ENCODE measurements at places on chromosomes 16 and 17.

GRCh38 chr16:61295311-61295710 is 740.9 kb downstream of the CDH8 start:
- no peak for DNase-seq

DNA sequence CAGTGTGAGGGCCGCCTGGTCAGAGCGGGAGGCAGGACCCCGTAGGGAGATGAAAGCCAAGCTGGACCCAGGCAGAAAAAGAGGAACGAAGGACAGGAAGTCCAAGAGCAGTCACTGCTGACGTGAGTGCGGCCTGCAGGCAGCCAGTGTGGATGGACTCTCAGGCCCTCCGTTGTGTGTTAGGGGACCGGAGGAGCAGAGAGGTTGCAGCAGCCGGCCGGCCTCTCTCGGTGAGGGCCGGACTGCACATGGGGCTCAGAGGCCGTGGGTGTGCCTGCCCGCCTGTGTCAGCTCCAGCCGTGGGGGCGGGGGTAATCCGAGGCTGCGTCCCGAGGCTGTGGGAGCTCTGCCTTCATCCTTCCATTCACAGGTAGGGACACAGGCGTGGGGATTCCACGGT is 67.4 kb downstream of the JPH3 start:
- no peak for DNase-seq

GRCh38 chr16:15942931-15943690 is 6.3 kb upstream of the ABCC1 start:
- no peak for DNase-seq

DNA sequence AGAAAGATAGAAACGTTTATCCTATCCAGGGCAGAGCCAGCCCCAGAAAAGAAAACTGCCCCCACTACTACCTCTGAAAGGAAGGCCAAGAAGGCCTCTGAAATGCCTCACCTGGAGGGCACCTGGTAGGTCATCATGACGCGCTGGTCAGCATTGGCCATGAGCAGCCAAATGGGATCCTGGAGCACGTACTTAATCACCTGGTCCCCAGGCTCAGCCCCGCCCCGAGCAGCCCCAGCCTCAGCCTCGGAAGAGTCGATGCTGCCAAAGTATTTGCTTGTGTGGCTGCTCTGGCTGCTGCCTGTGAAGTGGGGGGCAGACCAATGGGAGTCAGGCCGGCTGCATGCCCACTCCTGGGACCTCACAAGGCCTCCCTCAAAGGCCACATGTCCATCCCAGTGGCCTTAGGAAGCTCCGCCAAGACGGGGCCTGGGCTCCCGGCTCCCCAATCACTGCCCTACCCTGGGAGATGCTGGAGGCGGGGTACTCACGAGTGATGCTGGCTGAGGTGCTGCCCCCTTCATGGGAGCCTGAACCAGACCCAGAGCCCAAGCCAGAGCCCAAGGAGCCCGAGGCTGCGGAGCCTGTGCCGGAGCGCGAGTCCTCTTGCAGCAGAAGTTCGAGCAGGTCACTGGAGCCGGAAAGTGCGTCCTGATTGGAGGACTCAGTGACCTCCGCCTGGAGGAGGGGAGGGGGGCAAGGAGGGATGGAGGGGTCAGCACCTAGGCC is 9.9 kb downstream of the PER1 start:
- DNase-seq: no peak

DNA sequence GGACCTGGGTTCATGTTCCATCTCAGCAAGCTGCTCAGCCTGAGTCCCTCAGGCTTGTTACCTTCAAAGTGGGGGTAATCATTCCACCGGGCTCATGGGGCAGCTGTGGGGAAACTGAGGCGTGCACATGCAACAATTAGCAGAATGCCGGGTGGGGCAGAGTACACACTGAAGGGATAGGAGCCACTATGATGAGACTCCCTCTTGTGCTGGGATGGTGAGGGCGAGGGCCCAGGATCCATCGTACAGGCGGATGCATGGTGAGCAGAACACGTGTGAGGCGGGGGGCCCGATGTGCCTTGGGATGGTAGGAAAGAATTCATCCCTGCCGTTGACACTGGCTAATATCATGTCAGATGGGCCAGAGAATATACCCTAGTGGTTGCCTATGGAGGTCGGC is 25.5 kb upstream of the MAP3K14 start:
- no peak for DNase-seq

DNA sequence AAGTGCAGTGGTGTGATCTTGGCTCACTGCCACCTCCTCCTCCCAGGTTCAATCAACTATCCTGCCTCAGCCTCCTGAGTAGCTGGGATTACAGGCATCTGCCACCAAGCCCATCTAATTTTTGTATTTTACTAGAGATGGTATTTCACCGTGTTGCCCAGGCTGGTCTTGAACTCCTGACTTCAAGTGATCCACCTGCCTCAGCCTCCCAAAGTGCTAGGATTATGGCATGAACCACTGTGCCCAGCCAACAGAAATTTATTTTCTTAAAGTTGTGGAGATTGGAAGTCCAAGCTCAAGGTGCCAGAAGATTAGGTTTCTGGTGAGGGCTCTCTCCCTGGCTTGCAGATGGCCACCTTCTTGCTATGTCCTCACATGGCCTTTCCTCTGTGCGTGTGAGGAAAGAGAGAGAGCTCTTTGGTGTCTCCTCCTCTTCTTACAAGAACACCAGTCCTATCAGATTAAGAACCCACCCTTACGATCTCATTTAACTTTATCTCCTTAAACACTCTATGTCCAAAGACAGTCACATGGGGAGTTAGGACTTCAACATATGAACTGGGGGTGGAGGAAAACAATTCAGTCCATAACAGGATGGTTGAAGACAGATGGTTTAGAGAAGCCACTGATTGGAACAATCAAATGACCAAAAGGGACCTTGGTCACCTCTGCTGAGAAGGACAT is 31.8 kb downstream of the C16orf82 start:
- DNase-seq: no peak

DNA sequence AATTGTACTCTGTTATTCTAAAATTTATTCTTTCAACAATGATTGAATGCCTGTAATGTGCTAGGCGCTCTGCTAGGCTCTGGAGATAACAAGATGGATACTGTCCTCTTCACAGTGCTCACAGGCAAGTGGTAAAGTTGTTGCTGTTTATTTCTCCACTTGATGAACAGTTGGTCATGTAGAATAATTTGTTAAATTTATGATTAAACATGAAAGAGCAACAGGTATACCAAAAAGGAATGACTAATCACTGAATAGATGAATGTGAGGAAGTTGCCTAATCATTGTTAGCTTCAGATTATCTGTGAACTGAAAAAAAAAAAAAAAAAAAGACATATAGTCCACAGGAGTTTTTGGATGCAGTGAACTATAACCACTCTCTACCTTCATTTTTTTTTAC is 62.3 kb downstream of the NFATC3 start:
- DNase-seq: no peak

DNA sequence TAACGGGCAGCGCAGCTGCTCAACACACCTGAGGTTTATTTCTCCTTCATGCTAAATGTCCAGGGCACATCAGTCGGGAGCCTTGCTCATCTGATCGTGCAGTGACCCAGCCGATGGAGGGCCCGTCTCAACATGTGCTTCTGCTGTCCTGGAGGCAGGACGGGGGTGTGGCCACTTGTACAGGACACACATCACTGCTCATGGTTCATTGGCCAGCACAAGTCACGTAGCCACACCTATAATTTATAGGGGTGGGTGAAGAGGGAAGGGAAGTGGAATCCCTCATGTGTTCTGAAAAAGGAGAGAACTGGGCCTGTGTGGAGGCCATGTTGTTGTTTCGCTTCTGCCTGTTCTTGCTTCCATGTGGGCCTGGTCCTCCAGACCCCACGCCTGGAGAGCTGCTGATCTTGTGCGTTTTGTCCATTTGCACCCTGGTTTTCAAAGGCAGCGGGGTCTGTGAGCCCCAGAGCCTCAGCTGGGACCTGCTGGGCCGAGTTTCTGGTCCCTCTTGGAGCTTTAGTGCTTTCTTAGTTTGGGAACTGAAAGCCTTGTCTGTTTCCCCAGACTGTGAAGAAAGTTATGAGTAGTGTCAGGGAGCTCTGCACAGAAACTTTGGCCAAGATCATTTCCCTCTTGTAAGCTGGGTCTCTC is 60.5 kb downstream of the CMIP start:
- no peak for DNase-seq

- DNase-seq: no peak
These were observed 16.7 kb downstream of the SOCS3 start for GRCh38 chr17:78343187-78343542.

DNA sequence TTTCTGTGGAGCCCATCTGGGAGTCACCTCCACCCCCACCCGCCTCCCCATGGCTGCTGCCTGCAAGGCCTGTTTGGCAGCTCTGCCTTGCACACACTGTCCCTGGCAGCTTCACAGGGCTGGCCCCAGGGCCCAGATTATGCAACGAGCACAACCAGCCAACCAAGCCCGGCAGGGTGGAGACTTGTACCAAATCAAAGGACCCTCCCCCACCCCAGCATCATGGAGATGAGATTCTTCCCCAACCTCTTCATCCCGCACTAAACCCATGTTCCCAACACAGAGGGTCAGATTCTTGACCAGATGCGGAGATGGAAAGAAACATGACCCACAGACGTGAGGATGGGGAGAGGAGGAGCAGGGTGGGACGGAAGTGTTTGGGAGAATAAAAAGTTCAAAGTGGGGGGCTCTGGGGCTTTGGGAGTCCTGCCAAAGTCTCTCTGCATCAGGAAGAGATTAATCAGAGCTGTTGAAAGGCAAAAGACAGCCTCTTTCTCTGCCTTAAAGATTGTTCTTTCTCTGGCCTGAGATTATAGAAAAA is 3.8 kb downstream of the SMARCD2 start:
- no peak for DNase-seq

GRCh38 chr16:83802135-83802534 is 5.6 kb upstream of the HSBP1 start:
- DNase-seq: no peak

- peak; percentile 34 for DNase-seq
These were observed 817 bp downstream of the NDUFAF8 start for GRCh38 chr17:81239714-81240555.

GRCh38 chr16:58836427-58836826 is 102.3 kb upstream of the GOT2 start:
- DNase-seq: no peak
